ENCODE measurements at places on chromosomes 6 and 20.

DNA sequence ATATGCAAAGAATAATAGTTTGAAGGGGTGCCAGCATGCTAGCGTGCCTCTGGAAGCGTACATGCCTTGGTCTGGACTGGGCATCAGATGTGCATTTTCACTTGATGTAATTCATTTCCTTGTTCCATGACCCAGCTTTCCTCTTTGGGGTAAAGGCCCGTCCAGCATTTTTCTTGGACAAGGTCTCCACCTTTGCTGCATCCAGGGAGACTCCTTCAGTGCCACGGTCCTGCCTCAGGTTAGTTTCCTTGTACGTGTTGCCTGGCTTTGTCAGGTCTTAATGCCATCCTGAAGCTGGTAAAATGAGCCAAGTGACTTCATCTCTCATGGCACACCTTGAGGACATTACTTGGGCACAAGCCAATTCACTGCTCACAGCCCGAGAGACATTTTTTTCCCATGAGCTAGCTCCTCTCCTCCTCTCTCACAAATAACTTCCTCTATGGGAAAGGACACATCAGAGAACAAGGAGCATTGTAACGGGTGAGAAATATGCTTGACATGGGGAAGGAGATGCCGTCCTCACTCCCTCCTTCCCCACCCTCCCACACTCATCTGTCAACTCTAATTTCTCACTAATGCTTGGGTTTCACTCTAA, 23.9 kb downstream of the EDN1 start:
- DNase-seq: peak; percentile 75

DNA sequence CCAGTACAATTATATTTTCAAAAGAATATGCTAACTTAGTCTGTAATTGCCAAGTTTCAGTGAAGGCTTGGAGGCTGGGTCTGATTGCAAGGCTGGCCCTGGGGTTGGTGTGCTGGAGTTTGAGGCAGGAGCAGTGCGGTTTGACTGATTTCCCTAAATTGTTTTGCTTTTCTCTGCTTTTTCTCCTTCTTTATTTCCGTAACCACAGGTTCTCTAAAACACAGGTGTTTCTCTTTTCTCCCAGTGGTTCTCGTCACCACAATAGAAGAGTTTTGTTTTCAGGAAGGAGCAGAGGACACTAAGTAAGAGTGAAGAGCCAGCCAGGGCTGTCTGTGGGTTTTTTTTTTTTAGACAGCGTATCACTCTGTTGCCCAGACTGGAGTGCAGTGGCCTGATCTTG, 8.2 kb upstream of the SNX9 start:
- DNase-seq: no peak

DNA sequence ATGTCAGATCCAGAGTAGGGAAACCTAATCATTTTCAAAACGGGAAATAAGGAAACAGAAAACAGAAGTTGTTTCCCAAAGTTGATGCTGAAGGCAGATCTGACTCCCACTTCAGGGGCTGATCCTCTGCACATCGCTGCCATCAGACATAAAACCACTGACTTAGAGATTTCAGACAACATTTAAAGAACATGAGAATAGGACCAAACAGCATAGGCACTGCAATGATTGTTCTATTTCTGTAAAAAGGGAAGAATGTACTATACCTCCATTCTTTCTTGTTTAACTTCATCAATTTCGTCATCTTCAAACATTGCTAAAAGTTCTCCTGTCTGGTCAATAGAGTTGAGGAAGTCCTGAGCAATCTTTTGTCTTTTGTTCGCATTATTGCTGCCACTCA, 324.7 kb upstream of the RUNX2 start:
- DNase-seq: no peak

DNA sequence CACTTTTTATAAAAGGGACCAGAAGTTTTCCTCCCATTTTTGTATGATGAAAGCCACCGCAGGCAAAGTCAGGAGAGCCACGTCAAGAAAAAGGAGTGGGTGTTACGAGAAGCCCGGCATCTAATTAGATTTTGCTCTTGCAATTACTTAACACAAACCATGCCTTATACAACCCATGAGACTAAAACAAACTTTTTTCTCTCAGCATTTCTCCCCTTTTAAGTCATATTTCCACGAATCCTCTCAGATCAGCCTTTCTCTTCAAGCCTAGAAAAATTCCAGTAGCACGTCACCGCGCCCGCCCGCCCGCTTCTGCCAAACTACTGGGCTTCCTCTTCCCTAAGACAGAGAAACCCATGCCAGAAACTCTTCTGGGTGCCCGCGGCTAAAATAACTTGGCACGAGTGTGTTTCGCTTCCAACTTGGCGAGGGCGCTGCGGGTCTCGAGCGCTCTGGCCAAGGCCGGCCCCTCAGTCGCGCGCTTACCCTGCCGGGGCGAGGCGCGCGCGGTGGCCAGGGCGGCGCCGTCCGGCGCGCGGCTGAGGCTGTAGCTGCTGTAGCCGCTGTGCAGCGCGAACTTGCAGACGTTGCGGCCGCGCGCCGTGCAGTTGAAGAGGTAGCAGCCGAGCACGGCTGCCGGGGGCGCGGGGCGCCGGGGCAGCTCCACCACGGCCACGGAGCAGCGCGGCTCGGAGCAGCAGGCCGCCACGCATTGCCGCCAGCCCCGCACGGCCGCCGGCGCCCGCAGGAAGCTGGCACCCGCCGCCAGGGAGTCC, 1.0 kb downstream of the LRP11 start:
- peak; percentile 89 for DNase-seq

- DNase-seq: no peak
These were observed 3.1 kb downstream of the ADRM1 start for GRCh38 chr20:62305765-62306413.

GRCh38 chr20:50635676-50636600, 55.4 kb downstream of the RIPOR3 start:
- DNase-seq: peak; percentile 65

GRCh38 chr6:23696992-23697391, 429.0 kb upstream of the NRSN1 start:
- DNase-seq: peak; percentile 53

DNA sequence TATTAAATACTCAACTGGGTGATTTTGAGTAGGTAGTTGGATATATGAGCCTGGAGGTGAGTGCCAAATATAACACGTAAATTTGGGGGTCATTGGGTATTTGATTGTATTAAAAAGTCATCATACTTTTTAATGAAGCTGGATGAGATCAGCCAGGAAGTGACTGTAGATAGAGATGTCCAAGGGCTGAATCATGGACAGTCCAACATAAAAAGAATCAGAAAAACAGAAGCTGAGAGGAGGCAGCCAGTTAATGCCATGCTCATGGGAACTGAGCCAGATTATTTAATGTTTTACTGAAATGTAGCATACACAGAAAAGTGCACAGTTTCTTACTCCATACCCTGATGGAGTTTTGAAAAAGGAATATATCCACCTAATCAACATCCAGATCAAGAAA, 435.5 kb upstream of the PLCB4 start:
- DNase-seq: peak; percentile 71

- peak; percentile 51 for DNase-seq
These were observed 184.7 kb downstream of the CDH4 start for GRCh38 chr20:61436667-61437279.

DNA sequence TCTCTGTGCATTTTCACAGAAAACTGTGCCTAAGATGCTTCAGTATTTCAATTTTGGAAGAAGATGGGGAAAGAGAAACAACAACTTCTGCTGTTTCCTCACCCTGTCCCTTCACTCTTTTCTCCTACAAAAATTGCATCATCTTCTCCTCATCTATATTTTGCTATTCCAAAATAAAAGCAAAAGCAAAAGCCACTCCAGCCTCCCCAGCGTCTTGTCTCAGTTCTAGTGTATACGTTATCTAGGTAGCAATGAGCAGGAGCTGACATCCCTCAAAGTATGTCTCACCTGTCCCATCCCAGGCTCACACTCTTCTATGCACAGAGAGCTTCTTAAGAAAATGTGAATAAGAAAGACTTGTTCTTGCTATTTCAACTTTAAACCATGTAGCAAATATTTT, 163.8 kb upstream of the TAB2 start:
- no peak for DNase-seq

- no peak for DNase-seq
These were observed 73.7 kb downstream of the ZFAND3 start for GRCh38 chr6:37893257-37893656.

DNA sequence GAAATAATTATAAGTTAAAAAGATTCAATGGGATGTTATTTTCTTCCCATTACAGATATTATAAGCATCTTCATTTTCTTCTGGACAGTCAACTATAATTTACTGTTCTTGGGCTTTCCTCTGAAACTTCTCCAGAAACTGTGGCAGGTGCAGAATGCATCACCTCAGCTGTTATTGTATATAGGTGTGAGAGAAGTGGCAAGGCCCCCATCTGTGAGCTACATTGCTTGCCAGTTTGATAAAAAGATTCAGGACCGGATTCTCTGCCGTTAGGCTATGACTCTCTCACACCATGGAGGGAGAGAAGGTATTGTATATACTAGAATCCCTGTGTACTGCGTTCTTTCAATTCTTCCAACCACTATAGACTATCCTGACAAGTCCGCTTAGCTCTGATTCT, 135.8 kb upstream of the CENPW start:
- DNase-seq: no peak

DNA sequence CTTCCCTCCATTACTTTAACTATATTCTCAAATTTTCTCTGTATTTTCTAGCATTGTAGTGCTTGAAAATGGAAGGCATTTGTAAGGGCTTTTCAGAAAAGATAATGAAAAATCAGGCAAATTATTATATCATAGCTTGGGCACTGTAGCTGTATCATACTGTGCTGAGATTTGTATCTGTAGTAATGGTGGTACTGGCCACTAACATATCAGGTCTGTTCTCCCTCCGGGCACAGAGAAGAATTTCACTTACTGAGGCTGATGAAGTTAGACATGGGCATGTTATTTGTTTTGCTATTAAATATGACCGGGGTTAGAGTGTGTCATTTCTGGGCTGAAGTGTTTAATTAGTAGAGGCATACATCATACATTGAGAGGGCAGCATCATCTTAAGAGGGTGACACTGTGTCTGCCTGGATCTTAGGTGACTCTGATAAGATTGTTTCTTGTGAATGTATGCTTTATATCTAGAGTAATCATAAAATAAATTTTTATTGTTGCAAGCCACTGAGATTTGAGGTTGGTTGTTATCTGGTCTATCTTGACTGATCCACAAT, 1395.9 kb downstream of the EPHA7 start:
- DNase-seq: no peak

DNA sequence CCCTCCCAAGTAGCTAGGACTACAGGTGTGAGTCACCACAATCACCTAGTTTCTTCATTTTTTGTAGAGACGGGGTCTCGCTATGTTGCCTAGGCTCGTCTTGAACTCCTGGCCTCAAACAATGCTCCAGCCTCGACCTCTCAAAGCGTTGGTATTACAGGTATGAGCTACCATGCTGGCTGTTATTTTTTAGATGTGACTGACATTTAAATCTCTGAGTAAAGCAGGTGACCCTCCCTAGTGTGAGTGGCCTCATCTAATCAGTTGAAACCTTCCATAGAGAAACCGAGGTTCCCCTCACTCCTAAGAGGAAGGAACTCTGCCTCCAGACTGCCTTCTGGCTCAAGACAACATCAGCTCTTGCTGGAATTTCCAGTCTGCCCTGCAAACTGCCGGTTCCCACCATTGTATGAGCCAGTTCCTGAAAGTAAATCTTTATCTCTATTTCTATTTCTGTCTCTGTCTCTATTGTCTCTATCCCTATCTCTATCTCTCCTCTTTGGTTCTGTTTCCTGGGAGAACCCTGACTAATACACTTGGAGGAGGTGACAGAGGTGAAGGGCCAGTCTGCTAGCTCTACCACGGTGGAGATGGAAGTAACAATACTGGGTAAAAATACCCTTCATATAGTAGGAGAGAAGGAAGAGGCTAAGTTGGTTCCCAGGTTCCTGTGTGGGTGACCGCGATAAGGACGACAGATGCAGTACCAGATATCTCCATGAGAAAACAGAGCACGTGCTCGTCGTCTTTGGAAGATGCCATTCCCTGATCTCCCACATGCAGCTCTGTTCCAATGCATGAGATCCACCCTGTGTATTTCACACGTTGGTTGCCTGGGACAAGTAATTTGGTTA, 81.0 kb downstream of the MYB start:
- no peak for DNase-seq
